Subcutaneous adipose tissue (tissue), 4 donors: ENCODE measurements at places on chromosomes 5 and 9. TPM values are rescaled to one million over a fixed set of nuclear protein-coding genes. Genes with fewer than 3 reads are reported as not detected.

Gene IRX1
- 16.7 TPM for total RNA-seq

Gene URM1
- 20.1 TPM for total RNA-seq

Gene NR2F1
- total RNA-seq = 1.5 TPM

Gene GRIN1
- not detected for total RNA-seq

Gene SOHLH1
- total RNA-seq = not detected
